ENCODE measurements at places on chromosomes 2 and 18. TPM values are rescaled to one million over a fixed set of nuclear protein-coding genes. Genes with fewer than 3 reads are reported as not detected.

INO80B gene
- 23.1 TPM for total RNA-seq

PRSS56 gene
- not detected for total RNA-seq

NT5DC4 gene
- not detected for total RNA-seq

TBR1 gene
- under 0.01 TPM for total RNA-seq

CXCR1 gene
- total RNA-seq, result not detected

SH3RF3 gene
- total RNA-seq, result 6.1 TPM

TMEM37 gene
- 0.91 TPM for total RNA-seq

TACR1 gene
- total RNA-seq, result not detected

VIT gene
- 0.76 TPM for total RNA-seq

RAD51AP2 gene
- not detected for total RNA-seq

TEX44 gene
- total RNA-seq, result not detected

ZNF385B gene
- total RNA-seq, result not detected

SEMA4F gene
- total RNA-seq, result 4.7 TPM

IL1A gene
- total RNA-seq, result 2.9 TPM

RAX gene
- not detected for total RNA-seq

SCN9A gene
- 2.6 TPM for total RNA-seq

BCL11A gene
- total RNA-seq, result under 0.01 TPM

NBEAL1 gene
- 14.9 TPM for total RNA-seq

SNRNP27 gene
- 49.7 TPM for total RNA-seq

FNDC4 gene
- total RNA-seq, result 19.5 TPM

LRRTM1 gene
- total RNA-seq, result not detected

ADGRF3 gene
- not detected for total RNA-seq

G6PC2 gene
- total RNA-seq, result not detected

C1GALT1C1L gene
- total RNA-seq, result 0.97 TPM

CCDC85A gene
- total RNA-seq, result 20.5 TPM

SLC38A11 gene
- not detected for total RNA-seq

SPR gene
- 74.0 TPM for total RNA-seq

UGT1A10 gene
- total RNA-seq, result not detected

ITGB6 gene
- total RNA-seq, result not detected

TCF7L1 gene
- total RNA-seq, result 2.3 TPM

DLGAP1 gene
- total RNA-seq, result not detected

GPR39 gene
- total RNA-seq, result not detected

FEV gene
- total RNA-seq, result not detected

All from epithelial cell of umbilical artery (primary cell).